CD4-positive, alpha-beta T cell treated with Interleukin-4 for 1 hour (primary cell): ENCODE measurements at places on chromosomes 7 and 10.

DNA sequence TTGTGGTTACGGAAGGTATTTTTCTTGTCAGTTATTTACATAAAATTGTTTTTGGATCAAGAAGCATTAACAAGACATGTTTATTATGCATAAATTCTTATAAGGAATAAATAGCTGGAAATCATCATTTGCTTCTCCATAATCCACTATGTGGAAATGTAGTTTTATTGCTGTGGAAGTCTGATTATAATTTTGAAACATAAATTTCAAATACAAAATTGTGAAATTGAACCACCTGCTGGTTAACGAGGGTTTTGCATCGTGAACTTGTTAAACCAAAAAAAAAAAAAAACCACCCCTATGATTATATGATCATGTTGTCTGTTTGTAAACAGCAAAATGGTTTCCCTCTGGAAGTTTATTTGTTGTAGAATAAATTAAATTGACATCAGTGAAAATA is 25.9 kb downstream of the ABRAXAS2 start:
- no peak for DNase-seq

DNA sequence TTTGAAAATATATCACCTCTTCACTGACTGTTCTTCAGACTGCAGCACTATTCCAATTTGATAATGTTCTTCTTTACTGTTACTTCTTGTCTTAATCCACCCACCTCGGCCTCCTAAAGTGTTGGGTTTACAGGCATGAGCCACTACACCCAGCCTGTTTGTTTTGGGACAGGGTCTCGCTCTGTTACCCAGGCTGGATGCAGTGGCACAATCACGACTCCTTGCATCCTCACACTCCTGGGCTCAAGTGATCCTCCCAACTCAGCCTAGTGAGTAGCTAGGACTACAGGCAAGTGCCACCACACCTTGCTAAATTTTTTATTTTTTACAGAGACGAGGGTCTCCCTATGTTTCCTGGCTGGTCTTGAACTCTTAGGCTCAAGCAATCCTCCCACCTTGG is 77.9 kb downstream of the NDUFB2 start:
- DNase-seq, result no peak

DNA sequence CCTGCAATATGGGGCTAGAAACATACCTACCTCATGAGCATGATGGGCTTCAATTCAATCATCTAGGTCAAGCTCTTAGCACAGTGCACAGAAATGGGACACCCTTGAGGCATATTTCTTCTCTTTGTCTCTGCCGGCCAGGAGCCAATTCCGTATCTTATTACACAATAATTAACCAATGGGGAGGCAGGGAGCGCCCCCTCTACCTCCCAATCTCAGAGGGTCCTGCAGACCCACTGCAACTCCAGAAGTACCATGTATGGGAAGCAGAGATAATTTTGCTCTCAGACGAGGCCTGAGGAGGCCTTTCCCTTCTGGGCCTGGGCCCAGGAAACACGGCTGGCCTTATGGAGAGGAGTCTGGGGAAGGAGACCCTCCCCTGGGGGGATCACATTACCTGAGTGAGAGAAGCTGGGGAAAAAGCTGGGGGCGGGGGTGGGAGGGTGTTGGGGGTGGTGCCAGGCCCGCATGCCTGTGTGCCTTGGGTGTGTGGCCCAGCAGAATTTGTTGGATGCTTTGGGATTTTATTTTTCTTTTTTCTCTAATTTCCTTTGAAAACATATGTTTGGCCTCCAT is 155.5 kb downstream of the UBE2H start:
- DNase-seq, result no peak

GRCh38 chr10:103870516-103870915 is 15.1 kb upstream of the SH3PXD2A start:
- DNase-seq, result no peak

- DNase-seq, result no peak
These were observed 37.2 kb downstream of the FAM13C start for GRCh38 chr10:59325116-59325515.
